ENCODE measurements at places on chromosomes 11 and 22. TPM values are rescaled to one million over a fixed set of nuclear protein-coding genes. Genes with fewer than 3 reads are reported as not detected.

PKNOX2 gene
- total RNA-seq: 0.10 TPM

TMPRSS6 gene
- not detected for total RNA-seq

KRTAP5-2 gene
- not detected for total RNA-seq

AIFM3 gene
- 0.33 TPM for total RNA-seq

TMA7B gene
- total RNA-seq: not detected

IGSF22 gene
- total RNA-seq: not detected

CNTF gene
- 2.9 TPM for total RNA-seq

TUB gene
- total RNA-seq: 2.3 TPM

RBM4 gene
- 123 TPM for total RNA-seq

GGTLC3 gene
- total RNA-seq: not detected

OVOL1 gene
- total RNA-seq: not detected

VEGFB gene
- 12.5 TPM for total RNA-seq

SIPA1 gene
- total RNA-seq: 68.6 TPM

HEPN1 gene
- total RNA-seq: 0.33 TPM

ARHGAP8 gene
- 0.38 TPM for total RNA-seq

RIC3 gene
- total RNA-seq: not detected

AP1B1 gene
- 142 TPM for total RNA-seq

EXT2 gene
- total RNA-seq: 120 TPM

PEX16 gene
- 26.8 TPM for total RNA-seq

RASGRP2 gene
- 1.1 TPM for total RNA-seq

IGLL1 gene
- total RNA-seq: not detected

POTEH gene
- total RNA-seq: not detected

MAP6 gene
- under 0.01 TPM for total RNA-seq

PRRG4 gene
- total RNA-seq: 0.33 TPM

C1QTNF5 gene
- 111 TPM for total RNA-seq

PDE2A gene
- total RNA-seq: 93.7 TPM

TRIM51 gene
- total RNA-seq: not detected

F2 gene
- total RNA-seq: not detected

OR52A1 gene
- total RNA-seq: not detected

ZP1 gene
- not detected for total RNA-seq

CCDC89 gene
- not detected for total RNA-seq

SCN3B gene
- total RNA-seq: 1.7 TPM

MPPED1 gene
- total RNA-seq: under 0.01 TPM

KCNJ5 gene
- not detected for total RNA-seq

CDPF1 gene
- total RNA-seq: 10.1 TPM
